Uterine smooth muscle cell (primary cell): ENCODE measurements at places on chromosomes 6 and 20. TPM values are rescaled to one million over a fixed set of nuclear protein-coding genes. Genes with fewer than 3 reads are reported as not detected.

Gene METTL24
- 0.50 and 0.55 TPM in 2 replicates for total RNA-seq

Gene GSTA1
- total RNA-seq, result not detected in 2 replicates

Gene SLC22A1
- 0.62 and 0.77 TPM in 2 replicates for total RNA-seq

Gene NKAPL
- 1.00 and 1.9 TPM in 2 replicates for total RNA-seq

Gene VNN1
- under 0.01 TPM in 1 of 2 replicates, not detected in the other for total RNA-seq

Gene PI3
- not detected in 2 replicates for total RNA-seq

Gene CSTF1
- total RNA-seq, result 24.7 and 42.4 TPM in 2 replicates
